ENCODE measurements at places on chromosomes 12 and 14.

GRCh38 chr14:78253986-78254385 is 83.8 kb downstream of the NRXN3 start:
- DNase-seq, result no peak

- no peak for DNase-seq
These were observed 81.0 kb downstream of the CCDC92 start for GRCh38 chr12:123891516-123892179.

DNA sequence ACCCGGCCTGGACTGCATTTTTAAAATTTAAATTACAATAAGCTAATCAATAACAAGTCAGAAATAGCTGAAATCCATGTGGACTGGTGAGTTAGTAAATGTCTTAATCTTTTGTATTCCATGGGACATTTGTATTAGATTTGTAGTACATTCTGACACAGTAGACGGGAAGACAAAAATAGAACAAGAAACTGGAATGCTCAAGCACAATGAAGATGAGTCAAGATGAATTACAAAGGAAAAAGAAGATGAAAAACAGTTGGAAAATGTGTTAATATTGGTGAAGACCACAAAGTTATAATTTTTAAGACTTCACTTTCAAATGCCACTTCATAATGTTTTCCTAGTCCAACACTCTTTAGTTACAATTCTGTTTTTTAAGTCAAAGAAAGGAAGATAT is 97.8 kb upstream of the FERMT2 start:
- no peak for DNase-seq

DNA sequence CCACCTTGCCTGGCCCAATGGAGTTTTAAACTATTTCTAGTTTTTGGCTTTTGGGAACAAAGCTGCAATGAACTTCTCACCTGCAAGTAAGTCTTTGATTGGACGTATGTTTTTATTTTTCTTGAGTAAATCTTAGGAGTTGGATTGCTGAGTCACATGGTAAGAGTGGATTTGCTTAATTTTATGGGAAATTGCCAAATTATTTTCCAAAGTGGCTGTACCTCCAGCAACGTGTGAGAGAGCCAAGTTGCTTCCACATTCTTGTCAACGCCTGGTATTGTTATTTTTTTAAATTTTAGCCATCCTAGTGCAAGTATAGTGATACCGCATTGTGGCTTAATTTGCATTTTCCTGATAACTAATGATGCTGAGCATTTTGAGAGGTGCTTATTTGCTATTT is 136.6 kb downstream of the LMNTD1 start:
- no peak for DNase-seq

DNA sequence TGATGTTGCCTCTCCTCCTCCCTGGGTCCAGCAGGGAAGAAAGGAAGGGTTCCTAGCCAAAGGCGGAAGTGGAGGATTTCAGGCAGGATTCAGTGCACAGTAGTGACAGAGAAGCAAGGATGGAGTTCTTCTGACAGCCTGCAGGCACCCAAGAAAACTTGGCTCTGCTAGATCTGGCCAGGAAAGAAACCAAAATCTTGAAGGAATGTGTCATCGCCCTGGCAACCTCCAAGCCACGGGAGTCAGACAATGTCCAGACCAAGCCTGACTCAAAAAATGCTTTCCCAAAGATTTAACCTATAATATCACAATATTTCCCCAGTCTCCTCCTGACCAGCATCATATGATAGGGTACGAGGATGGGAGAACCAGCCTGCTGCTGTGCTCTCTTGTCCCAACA is 22.8 kb upstream of the DHRS4 start:
- no peak for DNase-seq

GRCh38 chr12:110844551-110845338 is 2.0 kb upstream of the CCDC63 start:
- no peak for DNase-seq

- DNase-seq, result no peak
These were observed 21.5 kb downstream of the LLPH start for GRCh38 chr12:66109056-66109455.

- no peak for DNase-seq
These were observed 8.6 kb upstream of the ADSS1 start for GRCh38 chr14:104715416-104715815.

- no peak for DNase-seq
These were observed 49.6 kb downstream of the ST8SIA1 start for GRCh38 chr12:22284871-22285270.

GRCh38 chr12:52846356-52846970 is 2.3 kb downstream of the KRT78 start:
- no peak for DNase-seq

- DNase-seq, result no peak
These were observed 17.4 kb downstream of the NPC2 start for GRCh38 chr14:74475678-74476077.

DNA sequence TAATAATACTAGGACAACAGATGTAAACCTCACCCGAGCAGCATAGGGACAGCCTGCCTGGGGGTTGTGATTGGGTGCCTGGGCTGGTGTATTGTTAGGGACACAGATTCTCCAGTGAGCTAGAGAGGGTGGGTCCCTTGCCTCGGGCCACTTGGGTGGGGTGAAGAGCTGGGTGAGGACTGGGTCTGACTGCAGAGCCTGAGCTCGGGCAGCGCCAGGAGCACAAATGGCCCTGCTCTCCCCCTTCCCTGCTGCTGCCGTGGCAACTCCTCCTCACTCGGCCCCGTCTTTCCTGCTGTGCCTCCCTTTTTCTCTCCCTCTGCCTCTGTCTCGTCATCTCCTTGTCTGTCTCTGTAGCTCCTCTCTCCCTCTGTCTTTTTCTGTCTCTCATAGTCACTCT is 115.4 kb downstream of the GLT1D1 start:
- no peak for DNase-seq

DNA sequence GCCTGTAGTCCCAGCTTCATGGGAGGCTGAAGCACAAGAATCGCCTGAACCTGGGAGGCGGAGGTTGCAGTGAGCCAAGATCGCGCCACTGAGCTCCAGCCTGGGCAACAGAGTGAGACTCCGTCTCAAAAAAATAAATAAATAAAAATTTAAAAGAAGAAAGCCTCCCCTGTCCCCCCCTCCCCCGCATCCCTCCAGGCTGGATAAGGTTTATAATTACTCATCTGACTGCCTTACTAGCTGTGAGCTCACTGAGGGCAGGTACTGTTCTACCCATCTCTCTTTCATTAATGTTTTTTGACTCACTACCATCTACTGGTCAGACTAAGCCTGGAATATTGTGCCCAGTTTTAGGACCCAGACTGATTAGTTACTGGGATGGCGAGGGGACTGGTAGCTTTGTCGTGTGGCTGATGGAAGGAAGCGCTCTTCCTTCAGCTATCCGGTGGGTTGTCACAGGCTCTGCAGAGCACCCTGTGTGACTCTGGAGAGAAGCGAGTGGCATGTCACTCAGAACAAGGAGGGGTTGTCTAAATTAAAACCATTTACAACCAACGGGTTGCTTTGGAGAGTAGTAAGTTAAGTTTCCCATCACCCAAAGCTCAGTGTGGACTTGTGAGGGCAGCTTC is 16.9 kb downstream of the EVL start:
- no peak for DNase-seq

DNA sequence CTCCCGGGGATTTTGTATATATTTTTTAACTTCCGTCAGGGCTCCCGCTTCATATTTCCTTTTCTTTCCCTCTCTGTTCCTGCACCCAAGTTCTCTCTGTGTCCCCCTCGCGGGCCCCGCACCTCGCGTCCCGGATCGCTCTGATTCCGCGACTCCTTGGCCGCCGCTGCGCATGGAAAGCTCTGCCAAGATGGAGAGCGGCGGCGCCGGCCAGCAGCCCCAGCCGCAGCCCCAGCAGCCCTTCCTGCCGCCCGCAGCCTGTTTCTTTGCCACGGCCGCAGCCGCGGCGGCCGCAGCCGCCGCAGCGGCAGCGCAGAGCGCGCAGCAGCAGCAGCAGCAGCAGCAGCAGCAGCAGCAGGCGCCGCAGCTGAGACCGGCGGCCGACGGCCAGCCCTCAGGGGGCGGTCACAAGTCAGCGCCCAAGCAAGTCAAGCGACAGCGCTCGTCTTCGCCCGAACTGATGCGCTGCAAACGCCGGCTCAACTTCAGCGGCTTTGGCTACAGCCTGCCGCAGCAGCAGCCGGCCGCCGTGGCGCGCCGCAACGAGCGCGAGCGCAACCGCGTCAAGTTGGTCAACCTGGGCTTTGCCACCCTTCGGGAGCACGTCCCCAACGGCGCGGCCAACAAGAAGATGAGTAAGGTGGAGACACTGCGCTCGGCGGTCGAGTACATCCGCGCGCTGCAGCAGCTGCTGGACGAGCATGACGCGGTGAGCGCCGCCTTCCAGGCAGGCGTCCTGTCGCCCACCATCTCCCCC is 777 bp downstream of the ASCL1 start:
- DNase-seq, result peak; percentile 78

DNA sequence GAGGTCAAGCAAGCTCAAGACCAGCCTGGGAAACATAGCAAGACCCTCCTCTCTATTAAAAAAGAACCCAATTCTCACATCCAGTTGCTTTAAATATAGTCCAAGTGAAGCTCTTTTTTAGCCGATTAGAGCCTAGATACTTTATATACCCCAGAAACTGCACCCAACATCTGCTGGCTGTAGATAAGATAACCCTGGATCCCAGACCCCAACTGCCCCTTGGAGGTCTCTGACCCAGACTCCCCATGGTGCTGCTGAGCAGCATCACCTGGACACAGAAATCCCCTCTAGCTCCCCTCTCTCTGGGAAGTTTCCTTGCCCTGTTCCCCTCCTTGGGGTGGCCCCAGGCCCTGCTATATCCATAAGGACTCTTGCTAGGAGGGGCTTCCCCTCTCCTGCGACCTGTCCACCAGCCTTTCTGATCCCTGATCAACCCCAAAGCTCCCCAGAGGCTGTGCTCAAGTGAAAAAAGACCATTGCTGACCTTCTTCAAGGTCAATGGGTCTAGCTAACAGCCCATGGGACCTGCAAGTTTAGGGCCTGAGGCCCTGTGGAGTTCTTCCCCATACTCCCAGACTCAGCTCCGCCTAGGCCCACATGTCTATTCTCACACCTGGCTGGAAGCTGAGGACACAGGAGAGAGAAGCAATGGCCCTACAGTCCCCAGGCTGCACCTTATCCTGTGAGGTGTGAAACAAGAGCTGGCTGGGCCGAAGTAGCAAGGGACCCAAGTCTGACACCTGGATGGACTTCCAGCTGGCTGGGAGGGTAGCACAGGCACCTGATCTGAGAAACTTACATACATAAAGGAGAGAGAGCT is 56.2 kb downstream of the ARL6IP4 start:
- DNase-seq, result no peak

GRCh38 chr12:110304061-110304551 is 23.1 kb downstream of the ATP2A2 start:
- no peak for DNase-seq

DNA sequence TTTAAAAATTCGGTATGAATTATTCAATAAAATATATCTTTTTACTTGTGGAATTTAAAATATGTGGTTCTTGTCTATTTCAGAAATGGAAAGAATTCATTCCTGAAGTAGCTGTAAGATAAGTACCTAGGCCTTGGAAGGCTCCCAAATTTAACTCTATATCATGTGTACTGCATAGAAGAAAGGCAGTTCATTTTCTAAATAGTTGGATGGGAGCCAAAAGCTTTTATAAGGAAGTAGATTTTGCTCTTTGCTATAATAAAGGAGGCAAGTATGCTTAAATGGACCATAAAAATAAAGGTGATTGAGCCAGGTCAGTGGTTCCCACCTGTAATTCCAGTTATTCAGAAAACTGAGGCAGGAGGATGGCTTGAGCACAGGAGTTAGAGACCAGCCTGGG is 187.5 kb downstream of the ATXN7L3B start:
- peak; percentile 35 for DNase-seq

DNA sequence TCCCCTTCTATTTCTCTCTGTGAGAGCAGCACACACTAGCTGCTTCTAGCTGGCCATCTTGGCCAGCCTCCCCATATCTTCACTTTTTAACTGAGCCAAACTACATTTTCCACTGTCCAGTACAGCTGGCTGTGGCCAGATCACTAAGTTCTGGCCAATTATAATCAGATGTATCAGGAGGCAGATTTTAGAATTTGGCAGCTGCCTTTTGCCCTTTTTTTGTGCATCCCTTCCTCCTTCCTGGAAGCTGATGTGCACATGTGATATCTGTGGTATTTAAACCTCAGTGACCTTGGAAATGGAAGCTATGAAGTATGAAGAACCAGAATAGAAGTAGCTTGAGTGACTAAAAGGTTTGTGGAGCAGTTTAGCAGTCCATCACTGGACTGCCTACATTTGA is 49.8 kb upstream of the ANO6 start:
- DNase-seq, result no peak

- peak; percentile 74 for DNase-seq
These were observed 227.7 kb upstream of the NPAS3 start for GRCh38 chr14:32710731-32711680.

- DNase-seq, result no peak
These were observed 143.0 kb downstream of the KITLG start for GRCh38 chr12:88437226-88437625.

DNA sequence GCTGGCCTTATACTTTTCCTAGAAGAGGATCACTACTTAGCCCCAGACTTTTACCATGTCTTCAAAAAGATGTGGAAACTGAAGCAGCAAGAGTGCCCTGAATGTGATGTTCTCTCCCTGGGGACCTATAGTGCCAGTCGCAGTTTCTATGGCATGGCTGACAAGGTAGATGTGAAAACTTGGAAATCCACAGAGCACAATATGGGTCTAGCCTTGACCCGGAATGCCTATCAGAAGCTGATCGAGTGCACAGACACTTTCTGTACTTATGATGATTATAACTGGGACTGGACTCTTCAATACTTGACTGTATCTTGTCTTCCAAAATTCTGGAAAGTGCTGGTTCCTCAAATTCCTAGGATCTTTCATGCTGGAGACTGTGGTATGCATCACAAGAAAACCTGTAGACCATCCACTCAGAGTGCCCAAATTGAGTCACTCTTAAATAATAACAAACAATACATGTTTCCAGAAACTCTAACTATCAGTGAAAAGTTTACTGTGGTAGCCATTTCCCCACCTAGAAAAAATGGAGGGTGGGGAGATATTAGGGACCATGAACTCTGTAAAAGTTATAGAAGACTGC is 1.5 kb downstream of the MGAT2 start:
- DNase-seq, result peak; percentile 14

- DNase-seq, result peak; percentile 26
These were observed 104.5 kb downstream of the TGFB3 start for GRCh38 chr14:75877292-75877691.

GRCh38 chr12:47276621-47277309 is 197.0 kb upstream of the AMIGO2 start:
- DNase-seq, result peak; percentile 77

DNA sequence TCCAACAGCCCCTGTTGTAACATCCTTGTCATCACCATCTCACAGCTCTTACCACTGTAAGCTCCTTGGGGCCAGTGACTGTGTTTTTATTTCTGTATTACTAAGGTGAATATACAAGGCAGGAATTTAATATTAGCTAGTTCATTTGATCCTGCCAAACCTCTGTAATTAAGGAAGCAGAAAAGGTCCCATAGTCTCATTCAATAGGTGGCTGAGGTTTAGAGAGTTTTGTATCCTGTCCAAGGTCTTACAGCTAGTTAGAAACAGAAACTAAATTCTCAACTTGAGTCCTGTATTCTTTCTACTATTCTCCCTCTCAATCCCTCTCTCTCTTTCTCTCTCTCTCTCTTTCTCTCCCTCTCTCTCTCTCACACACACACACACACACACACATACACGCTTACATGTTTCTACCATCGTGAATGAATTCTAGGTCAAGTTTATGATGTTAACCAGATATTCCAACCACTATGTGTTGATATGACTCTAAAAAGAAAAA is 543 bp upstream of the GLIPR1 start:
- DNase-seq, result peak; percentile 37
